ENCODE measurements at places on chromosomes 3 and 15. TPM values are rescaled to one million over a fixed set of nuclear protein-coding genes. Genes with fewer than 3 reads are reported as not detected.

SAXO2 gene
- total RNA-seq: 0.06 TPM

TF gene
- total RNA-seq: 0.19 TPM

CEMIP gene
- 0.32 TPM for total RNA-seq

MESP2 gene
- total RNA-seq: not detected

SUSD5 gene
- total RNA-seq: 9.3 TPM

BCHE gene
- 24.3 TPM for total RNA-seq

IL20RB gene
- 0.16 TPM for total RNA-seq

CSPG4 gene
- 4.7 TPM for total RNA-seq

POLQ gene
- 7.8 TPM for total RNA-seq

GOLGA8G gene
- not detected for total RNA-seq

C3orf85 gene
- not detected for total RNA-seq

HHLA2 gene
- total RNA-seq: not detected

OR4F15 gene
- total RNA-seq: not detected

MYH15 gene
- under 0.01 TPM for total RNA-seq

GP5 gene
- 0.06 TPM for total RNA-seq

COL6A5 gene
- total RNA-seq: not detected

GHSR gene
- total RNA-seq: not detected

ASB14 gene
- total RNA-seq: not detected

ACP3 gene
- total RNA-seq: not detected

SLC22A14 gene
- 0.31 TPM for total RNA-seq

SLC12A1 gene
- not detected for total RNA-seq

MAP6D1 gene
- 1.2 TPM for total RNA-seq

REC114 gene
- not detected for total RNA-seq

BUB1B gene
- total RNA-seq: 21.2 TPM

PODXL2 gene
- 5.3 TPM for total RNA-seq

LPCAT4 gene
- total RNA-seq: 6.6 TPM

CASR gene
- not detected for total RNA-seq

GREM1 gene
- 0.16 TPM for total RNA-seq

BDH1 gene
- total RNA-seq: 2.6 TPM

CCNB2 gene
- total RNA-seq: 18.7 TPM

CFAP92 gene
- 0.69 TPM for total RNA-seq

SCN11A gene
- total RNA-seq: 0.06 TPM

CELSR3 gene
- total RNA-seq: 0.49 TPM

SCAMP5 gene
- 5.9 TPM for total RNA-seq

TRA2B gene
- total RNA-seq: 188 TPM

EXD1 gene
- total RNA-seq: not detected

GNAT1 gene
- total RNA-seq: not detected

CIB2 gene
- 2.4 TPM for total RNA-seq

NISCH gene
- 46.6 TPM for total RNA-seq

HESX1 gene
- 0.16 TPM for total RNA-seq

HDDC3 gene
- 14.0 TPM for total RNA-seq

OCA2 gene
- not detected for total RNA-seq

GOLGA8S gene
- total RNA-seq: not detected

VPS13C gene
- total RNA-seq: 140 TPM

KLHL40 gene
- not detected for total RNA-seq

LDHAL6B gene
- total RNA-seq: not detected

SEMA6D gene
- 4.0 TPM for total RNA-seq

ATP8B4 gene
- total RNA-seq: not detected

GLCE gene
- total RNA-seq: 56.7 TPM

MEX3B gene
- 11.1 TPM for total RNA-seq
